ENCODE measurements at places on chromosomes 5 and 9. TPM values are rescaled to one million over a fixed set of nuclear protein-coding genes. Genes with fewer than 3 reads are reported as not detected.

GRCh38 chr9:129486756-129487657 is 133.9 kb downstream of the C9orf50 start:
- peak; percentile 57 for DNase-seq

- DNase-seq: peak; percentile 73
Measured at GRCh38 chr9:125472926-125473701, 211.5 kb downstream of the GAPVD1 start.

- DNase-seq: peak; percentile 75
Measured at GRCh38 chr5:143201589-143201988, 201.9 kb downstream of the NR3C1 start.

DNA sequence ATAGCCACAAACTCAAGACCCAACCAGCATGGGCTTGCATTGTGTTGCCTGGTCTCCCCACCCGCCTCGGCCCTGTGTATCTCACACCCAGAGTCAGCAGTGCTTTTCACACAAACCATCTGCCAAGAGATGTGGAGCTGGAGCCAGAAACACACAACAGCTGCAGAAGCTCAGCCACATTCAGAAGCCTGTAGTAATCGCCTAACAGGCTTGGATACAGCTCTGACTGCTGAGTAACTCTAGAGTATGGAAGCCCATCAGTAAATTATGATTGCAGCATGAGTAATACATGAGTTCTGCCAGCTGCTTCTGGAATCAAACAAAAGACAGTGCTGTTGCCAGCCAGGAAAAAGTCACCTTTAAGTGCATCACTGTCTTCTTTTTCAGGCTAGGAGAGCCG is 16.0 kb downstream of the TEK start:
- peak; percentile 99 for DNase-seq

- no peak for DNase-seq
Measured at GRCh38 chr9:114250648-114251047, 72.2 kb upstream of the ORM1 start.

DNA sequence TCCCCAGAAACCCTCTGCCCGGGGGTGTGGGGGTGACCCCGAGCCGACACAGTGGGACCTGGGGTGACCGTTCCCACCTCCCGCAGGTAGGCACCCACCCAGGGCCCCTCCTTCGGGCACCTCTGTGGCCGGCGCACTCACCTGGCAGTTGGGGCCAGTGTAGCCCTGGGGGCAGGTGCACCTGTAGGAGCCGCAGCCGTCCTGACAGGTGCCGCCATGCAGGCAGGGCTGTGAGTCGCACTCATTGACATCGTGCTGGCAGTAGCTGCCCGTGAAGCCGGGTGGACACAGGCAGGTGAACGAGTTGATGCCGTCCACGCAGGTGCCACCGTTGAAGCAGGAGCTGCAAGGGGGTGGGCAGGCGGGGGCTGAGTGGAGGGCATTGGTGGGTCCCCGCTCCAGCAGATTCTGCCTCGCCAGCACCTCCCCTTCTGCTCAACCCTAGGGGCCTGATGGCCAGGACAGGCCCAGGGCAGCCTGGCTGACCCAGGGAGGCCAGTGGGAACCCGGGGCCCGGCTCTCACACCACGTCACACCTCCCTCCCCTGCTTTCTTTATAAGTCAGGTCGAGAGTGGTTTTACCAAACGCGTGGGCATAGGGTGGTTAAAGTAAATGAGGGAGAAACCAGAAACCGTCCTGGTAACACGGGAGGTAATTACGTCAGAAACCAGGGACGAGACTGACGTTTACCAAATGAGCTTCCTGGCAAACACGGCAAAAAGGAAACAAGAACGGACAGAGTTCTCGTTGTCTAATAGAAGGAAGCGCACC is 26.1 kb upstream of the SEC16A start:
- DNase-seq: no peak

DNA sequence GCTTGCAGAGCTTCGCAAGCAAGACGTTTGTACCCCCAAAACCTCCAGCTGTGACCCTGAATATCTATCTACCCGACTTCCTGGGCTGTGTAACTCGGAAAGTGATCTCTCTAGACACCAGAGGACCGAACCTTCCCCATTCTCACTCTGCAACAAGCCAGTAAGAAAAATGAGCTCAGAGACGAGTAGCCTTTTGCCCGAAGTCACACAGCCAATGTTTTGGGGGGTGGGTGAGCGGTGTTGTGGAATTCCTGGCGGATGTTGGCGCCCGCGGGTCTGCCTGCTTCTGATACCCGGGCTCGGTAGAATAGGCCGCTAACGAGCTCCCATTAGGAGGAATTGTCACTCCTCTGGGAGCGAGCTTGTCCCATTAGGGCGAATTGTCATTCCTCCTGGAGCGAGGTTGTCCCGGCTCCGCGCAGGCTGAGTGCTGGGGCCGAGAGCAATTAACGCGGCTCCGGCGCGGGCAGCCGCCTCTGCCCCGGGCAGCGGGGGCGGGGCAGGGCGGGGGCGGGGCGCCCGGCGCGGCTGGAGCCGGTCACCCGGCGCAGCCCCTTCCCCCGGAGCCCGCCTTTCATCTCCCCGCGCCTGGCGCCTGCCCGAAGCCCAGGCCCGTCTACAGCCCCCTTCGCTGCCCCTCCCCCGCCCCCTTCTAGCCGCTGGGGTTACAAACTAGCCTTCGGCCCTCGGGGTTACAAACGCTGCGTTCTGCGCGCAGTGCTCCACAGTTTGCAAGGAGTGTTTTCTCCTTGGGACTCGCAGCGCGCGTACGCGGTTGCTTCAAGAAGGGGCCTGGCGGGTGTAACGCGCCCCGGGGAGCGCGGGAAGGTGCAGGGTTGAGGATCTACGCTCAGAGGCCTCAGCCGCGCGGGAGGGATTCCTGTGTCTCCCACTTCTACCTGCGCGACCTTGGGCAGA is 3.5 kb upstream of the MSX2 start:
- DNase-seq: no peak

DNA sequence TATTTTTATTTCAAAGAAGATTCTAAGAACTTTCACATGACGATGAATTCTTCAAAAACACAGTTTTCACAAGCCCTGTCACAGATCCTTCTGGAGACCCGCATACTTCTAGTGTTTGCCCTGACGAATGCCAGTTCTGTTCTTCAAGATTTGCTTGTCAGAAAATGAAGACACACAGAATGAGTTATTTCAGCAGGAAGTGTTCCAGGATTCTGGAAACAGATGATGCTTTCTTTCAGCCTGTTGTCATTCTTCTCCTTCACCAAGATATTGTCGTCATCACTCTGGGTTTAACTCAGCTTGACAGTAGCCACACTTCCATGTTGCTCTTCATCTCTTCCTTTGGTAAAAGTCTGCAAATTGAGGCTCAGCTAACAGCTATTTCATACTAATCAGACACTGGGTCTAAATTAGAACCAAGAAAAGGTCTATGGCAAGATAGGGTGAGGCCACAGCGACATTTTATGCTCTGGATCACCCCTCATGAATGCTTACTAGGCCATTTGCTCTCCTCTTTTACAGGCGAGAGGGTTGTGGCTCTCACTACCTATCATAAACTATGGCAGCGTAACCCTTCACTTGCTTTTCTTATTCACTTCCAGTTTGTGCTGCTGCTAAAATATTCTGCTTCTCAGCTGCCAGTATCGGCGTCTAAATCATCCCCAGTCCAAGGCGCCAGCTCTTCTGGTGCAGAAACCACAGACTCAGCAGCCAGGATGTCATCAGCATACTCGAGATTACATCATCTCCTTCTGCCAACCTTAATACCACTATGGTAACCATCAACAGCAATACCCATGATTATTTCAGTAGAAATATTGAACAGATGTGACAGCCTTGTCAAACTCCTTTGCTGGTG is 159.6 kb upstream of the TBCA start:
- no peak for DNase-seq

DNA sequence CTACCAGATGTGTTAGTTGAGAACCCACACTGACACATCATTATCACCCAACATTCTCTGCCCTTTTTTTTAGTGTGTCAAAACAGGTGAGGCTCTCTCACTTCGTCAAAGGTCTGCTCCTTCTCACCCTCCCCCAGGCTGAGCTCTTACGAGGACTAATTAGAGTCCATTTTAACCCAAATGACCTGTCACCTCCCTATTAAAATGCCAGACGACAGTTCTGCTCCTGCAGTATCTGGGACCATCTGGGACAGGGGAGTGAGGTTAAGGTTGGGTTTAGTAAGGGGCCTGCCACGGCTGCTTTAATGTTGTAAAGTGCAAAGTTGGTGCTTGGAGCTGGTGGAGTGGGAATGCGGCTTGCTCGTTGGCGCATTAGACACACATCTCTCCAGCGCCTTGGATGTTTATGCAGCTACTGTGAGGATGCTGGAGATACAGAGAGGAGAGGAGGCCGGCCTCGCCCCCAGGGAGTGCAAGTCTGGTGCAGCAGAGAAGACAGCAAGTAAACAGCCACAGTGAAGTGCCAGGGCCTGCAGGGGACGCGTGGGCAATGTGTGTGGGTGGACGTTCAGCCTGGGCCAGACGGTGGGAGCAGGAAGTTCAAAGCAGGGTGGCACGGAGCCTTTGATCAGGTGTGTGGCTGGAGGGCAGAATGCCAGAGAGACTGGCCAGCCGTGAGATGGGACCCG is 96.2 kb downstream of the C9orf50 start:
- DNase-seq: no peak

GRCh38 chr5:112656451-112656850 is 81.2 kb upstream of the APC start:
- DNase-seq: no peak

DNA sequence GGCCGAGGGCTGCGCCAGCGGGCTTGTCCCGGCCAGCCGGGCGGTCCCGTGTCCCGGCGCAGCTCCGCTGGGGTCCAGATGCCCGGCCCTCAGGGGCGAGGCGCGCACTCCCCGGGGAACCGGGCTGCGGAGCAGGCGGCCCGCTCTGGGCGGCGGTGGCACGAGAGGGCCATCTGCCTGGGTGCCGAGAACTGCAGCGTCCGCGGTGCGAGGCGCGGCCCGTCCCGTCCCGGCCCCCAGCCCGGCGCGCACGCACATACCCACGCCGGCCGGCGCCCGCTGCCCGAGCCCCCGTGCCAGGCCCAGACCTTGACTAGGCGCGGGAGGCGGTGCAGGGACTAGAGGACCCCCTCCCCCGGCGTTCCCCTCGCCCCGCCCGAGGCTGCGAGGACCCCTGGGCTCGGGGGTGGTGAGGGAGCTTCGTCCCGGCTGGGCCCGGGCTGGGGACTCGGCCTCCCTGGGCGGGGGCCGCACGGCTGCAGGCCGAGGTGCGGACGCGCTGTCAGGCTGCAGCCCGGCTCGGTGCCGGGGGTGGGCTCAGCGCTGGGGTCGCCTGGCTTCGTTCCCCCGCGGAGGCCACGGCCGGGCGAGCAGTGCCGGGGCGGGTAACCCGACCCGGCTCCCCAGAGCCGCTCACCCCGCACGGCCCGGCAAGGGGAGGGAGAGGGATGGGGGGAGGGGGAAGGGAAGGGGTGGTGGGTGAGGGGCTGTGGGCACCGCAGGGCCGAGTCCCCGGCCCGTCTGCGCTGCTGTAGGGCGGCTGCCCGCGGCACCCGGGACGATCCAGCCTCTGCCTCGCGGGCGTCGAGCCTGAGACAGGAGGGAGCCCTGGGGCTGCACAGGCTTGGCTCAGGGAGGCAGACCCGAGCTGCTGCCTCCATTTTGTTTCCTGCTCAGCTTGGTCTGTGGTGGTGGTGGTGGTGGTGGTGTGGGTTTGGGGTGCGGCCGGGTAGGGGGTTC is 1.2 kb upstream of the NSD1 start:
- DNase-seq: no peak

GRCh38 chr5:78837836-78838235 is 147.3 kb downstream of the ARSB start:
- DNase-seq: peak; percentile 33

- DNase-seq: no peak
Measured at GRCh38 chr9:134035041-134036039, 10.1 kb downstream of the BRD3OS start.

DNA sequence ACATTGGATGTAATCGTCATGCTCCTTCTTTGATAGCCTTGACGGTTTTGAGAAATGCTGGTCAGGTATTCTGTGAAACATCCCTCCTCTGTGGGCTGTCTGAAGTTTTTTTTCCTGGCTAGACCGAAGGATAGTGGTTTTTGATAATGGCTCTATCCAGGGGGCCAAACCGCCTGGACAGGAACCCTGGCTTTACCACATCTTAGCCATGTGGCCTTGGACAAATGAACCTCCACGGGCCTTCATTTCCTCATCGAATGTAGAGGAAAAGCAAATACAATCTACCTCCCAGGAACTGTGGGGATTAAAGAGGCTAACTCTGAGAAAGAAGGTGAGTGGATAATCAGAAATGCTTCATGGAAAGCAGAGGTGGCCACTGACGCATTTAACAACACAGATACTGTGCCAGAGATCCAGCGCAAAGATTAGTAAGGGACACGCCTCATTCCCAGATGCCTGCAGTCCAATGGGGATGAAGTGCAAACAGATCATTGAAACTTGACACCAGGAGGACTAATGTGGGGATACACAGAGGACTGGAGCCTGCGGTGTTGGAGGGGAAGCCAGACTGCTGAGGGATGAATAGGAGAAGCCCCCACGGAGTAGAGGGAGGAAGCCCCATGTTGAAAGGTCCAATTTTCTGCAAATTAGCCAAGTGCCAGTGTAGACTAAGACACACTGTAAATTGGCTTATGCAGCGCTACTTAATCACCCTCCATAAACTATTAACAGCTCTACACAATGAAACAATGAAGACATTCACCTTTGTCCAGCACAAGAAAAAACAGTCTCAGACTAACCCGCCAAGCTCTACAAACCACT is 41.6 kb downstream of the MYO10 start:
- DNase-seq: peak; percentile 96

- no peak for DNase-seq
Measured at GRCh38 chr5:158502686-158503085, 597.0 kb downstream of the EBF1 start.

The DBH gene
- not detected for polyA plus RNA-seq

The SLC6A18 gene
- not detected for polyA plus RNA-seq

The FIBCD1 gene
- 12.2 TPM for polyA plus RNA-seq

The ARSI gene
- 15.5 TPM for polyA plus RNA-seq

The PCDHGA10 gene
- polyA plus RNA-seq: 3.4 TPM

The SGCD gene
- 5.8 TPM for polyA plus RNA-seq

The ADAMTS19 gene
- polyA plus RNA-seq: 0.17 TPM

The COL15A1 gene
- polyA plus RNA-seq: 3.1 TPM

The PCDHB16 gene
- polyA plus RNA-seq: 0.93 TPM
